ENCODE measurements at places on chromosomes 11 and 22. TPM values are rescaled to one million over a fixed set of nuclear protein-coding genes. Genes with fewer than 3 reads are reported as not detected.

- no peak for DNase-seq
Measured at GRCh38 chr11:119661226-119661625, 67.8 kb downstream of the NECTIN1 start.

GRCh38 chr11:61162092-61162941 lies 1.1 kb upstream of the VPS37C start:
- peak; percentile 59 for DNase-seq

DNA sequence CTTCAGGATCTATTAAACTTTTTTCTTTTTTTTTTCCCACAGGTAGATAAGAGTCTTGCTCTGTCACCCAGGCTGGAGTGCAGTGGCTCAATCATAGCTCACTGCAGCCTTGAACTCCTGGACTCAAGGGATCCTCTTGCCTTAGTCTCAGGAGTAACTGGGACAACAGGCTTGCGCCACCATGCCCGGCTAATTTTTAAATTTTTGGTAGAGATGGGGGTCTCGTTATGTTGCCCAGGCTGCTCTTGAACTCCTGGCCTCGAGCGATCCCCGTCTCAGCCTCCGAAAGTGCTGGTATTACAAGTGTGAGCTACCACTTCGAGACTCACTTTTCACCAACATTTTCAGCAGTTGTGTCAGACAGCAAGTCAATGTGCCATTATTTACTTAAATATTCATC lies 962 bp downstream of the SIRT3 start:
- DNase-seq, result no peak

DNA sequence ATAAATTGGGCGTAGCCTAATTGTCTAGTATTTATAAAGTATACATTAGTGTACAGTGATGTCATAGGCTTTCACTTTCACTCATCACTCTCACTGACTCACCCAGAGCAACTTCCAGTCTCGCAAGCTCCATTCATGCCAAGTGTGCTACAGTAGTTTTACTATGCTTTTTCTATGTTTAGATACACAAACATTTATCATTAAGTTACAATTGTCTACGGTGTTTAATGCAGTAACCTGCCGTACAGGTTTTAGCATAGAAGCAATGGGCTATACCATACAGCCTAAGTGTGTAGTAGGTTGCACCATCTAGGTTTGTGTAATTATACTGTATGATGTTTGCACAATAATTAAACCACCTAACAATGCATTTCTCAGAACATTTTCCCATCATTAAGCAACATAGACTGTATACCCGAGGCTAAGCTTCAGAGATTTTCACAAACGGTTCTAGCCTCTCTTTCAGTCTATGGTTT lies 17.5 kb downstream of the OR9G1 start:
- no peak for DNase-seq

GRCh38 chr11:67482275-67482826 lies 475 bp upstream of the AIP start:
- no peak for DNase-seq

GRCh38 chr22:26768952-26769351 lies 111.6 kb downstream of the MIAT start:
- DNase-seq, result no peak

DNA sequence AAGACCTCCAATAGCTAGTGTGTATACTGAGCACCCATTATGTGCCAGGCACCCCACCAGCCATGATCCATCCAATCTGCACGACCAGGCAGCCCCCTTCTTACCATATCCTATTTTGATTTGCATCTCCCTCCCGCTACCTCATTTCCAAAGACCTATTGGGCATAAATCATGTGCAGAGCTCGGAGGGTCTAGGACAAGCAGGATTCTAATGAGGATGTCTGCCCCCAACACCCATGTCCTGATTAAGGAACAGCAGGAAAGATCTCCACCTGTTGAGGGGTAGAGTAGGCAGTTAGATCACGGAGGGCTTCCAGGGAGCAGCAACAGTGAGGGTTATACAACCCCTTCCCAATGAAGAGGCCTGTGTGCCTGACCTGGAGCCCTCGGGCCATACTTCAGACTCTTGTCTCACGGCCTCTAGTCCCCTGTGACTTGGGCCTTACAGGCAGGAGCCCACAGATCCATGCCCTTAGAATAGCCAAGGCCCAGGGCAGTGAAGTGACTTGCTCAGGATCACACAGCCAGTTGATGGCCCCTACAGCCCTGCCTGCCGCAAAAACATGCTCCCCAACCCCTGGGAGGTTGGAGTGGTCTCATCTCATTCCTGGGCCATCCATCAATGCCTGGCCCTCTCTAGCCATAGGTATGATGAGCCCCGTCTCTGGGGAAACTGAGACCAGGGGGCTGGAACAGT lies 3.5 kb downstream of the RAB3IL1 start:
- DNase-seq, result no peak

DNA sequence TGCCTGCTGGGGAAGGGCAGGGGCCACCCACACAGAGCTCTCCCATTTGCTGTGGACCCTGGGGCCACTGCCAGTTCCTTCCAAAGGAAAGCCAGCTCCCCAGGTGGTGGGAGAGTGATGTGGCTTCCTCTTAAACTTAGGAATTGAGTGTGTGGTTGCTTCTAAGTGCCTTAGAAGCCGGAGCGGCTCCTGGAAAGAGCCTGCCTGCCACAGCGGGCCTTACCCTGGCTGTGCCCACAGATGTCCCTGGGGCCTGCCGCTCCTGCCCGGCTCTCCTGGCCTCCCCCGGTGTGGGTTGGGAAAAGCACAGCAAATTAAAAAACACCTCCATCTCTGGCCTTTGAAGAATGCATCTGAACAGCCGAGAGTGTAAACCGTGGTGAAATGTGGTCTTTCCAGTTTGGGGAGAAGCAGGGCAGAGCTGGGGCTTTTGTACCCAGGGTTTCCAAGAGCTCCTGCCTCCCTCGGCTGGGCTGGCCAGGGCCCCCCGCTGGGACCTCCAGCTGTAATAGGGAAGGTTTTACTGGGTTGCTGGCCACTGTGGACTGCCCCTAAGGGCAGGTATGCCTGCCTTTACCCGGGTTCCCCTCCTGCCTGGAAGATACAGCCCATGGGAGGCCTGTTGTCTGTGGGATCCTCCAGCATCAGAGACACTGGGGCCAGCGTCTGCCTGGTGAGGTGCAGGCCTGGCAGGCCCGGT lies 30.2 kb downstream of the LRP5 start:
- no peak for DNase-seq

DNA sequence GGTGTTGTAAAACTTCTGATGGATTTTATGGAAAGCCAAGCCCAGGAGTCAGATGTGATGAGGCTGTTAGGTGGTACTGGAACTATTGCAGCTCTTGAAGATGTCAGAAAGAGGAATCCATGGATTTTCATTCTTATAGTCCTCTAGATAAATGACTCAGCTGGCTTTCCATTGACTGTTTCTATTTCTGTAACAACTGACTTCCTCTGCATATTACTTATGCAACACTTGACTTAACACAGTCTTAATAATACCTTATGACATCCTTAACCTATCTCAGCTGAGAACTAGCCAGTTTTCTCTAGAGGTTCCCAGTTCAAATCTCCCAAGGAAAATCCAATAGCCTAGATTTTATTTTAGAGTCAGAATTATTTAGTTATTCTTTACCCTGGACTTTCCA lies 263.8 kb downstream of the LUZP2 start:
- no peak for DNase-seq

DNA sequence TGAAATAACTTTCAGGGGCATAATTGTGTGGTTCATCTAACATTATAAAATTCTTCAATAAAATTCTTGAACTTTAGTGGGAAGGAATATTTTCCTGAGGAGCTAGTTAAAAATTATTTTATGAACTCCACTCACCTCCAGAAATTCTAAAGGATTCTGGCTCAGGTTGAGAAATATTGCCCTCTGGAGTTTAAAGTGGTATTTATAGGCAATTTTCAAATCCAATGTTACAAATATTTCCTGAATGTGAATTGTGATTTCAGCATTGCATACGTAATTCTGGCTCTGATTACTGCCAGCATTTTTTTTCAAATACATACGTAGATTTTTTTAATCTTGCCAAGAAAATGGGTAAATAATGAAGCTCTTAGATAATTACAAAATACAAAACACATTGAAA lies 598.2 kb upstream of the ANO3 start:
- no peak for DNase-seq

- no peak for DNase-seq
Measured at GRCh38 chr11:45272701-45273100, 13.4 kb downstream of the SYT13 start.

Gene ZNF215
- 1.7 TPM for total RNA-seq

DNA sequence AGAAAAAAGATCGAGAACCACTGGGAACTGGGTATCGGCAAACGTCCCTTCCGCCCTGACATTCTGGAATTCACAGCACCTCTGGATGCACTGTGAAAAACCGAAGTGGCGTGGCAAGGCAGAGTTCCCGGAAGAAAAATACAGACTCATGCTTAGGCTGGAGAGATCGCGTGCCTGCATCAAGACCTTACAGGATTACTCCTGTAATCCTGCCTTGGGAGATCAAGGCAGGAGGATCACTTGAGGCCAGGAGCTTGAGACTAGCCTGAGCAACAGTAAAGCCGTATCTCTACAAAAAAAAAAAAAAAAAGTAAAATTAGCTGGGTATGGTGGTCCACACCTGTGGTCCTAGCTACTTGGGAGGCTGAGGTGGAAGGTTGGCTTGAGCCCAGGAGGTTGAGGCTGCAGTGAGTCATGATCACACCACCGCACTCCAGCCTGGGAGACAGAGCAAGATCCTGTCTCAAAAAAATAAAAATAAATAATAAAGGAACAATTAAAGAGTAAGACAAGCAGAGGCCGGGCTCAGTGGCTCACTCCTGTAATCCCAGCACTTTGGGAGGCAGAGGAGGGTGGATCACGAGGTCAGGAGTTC lies 19.9 kb upstream of the TEF start:
- DNase-seq, result no peak

Gene TREH
- total RNA-seq, result 0.14 TPM

- no peak for DNase-seq
Measured at GRCh38 chr11:74932169-74932568, 16.7 kb downstream of the XRRA1 start.

Gene IFITM10
- 2.0 TPM for total RNA-seq

Gene MYO18B
- 0.08 TPM for total RNA-seq

Gene SELENOM
- 51.9 TPM for total RNA-seq

Measured in pancreas (tissue), 10 donors.